ENCODE measurements at places on chromosomes 1 and 21. TPM values are rescaled to one million over a fixed set of nuclear protein-coding genes. Genes with fewer than 3 reads are reported as not detected.

Gene SPATA17
- total RNA-seq: under 0.01 TPM

DNA sequence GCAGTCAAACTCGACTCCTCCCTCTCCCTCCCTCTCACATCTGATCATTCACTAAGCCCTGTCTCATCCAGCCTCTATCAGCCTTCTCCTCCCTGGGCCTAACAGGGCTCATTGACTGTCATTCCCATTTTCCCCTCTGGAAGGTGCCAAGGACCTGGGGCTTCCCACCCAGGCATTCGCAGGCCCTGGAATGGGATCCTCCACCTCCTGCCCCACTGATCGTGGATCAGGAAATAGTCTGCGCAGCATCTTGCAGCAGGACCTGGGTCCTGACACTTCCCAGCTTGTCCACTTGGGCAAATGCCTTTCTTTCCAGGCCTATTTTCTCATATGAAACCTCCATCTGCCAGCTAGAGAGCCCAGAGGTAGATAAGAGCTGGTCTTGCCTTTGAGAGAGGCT lies 71.2 kb upstream of the ZC3H12A start:
- no peak for DNase-seq

DNA sequence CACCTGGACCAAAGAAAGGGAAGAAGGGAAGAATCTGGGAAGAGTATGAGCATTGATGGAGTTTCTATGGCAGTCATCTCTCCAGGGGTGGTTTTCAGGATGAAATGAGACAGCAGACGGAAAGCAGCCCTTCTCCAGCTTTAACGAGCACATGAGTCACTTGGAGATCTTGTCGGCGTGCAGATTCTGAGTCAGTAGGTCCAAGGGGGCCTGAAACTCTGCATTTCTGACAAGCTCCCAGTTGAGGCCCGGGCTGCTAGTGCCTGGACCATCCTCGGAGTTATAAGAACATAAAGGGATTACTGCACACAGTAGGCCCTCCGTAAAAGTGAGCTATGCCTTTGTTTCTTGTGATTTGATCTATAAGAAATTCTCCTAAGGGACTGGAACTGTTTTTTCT lies 17.6 kb downstream of the HSPG2 start:
- DNase-seq: no peak

- no peak for DNase-seq
These were observed 21.9 kb downstream of the RAB3B start for GRCh38 chr1:51968632-51969031.

Gene TMEM54
- total RNA-seq: under 0.01 TPM

- DNase-seq: no peak
These were observed 53.1 kb upstream of the RC3H1 start for GRCh38 chr1:174075245-174075692.

DNA sequence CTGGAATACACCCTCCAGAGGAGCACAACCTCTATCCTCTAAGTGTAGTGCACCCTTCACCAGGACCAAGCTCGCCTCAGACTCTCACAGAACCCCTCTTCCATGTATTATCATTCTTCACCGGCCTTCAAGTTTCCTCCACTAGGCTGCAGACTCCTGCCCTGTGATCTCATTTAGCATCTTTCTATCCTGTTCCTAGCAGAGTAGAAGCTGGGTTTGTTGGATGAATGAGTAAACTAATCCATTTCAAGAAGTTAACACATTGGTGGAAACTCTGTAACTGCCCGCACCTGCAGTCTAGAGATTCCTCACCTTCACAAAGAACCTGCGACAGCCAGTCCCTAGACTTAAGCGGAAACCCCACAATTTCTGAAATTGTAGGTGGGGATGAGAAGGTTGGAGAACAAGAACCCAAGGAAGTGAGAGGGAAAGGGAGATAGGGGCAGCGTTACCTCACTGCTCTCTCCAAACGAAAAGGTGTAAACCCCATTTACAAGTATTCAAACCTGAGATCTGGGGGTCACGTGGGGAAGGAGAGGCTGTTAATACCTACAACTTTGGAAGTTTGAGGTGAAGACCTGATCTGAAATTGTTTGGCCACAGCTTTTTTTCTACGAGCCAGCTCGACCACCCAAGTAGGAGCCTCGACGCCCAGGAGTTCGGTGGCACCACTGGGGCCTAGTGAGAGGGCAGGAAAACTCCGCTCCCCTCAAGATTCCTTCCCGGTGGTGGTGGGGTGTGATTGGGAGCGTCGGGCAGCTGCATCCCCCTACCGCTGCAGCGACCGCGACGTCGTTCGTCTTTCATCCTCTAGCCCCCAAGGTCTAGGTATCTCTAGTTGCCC lies 1.2 kb downstream of the PTPN14 start:
- no peak for DNase-seq

DNA sequence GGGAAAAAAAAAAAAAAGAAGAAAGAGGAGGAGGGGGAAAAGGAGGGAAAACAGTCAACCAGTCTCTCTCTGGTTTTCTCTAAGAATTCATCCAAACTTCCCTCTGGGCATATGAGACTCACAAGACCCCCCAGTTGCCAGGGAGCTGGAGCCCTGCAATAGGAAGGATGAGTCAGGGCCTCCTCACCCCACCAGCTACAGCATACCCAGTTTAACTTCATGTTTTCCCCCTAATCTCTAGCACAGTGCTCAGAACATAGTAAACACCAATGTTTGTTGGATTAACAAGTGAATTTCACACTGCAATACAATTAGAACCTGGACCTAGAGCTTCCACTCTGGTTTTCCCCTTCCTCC lies 7.8 kb downstream of the F11R start:
- peak; percentile 41 for DNase-seq

GRCh38 chr1:218953386-218953785 lies 220.3 kb upstream of the LYPLAL1 start:
- DNase-seq: no peak

Gene KRTAP19-8
- not detected for total RNA-seq

GRCh38 chr1:109338091-109338490 lies 31.3 kb upstream of the MYBPHL start:
- DNase-seq: no peak

- DNase-seq: no peak
These were observed 21.8 kb upstream of the ADGRB2 start for GRCh38 chr1:31785947-31786290.

GRCh38 chr1:70438529-70438928 lies 27.5 kb downstream of the CTH start:
- no peak for DNase-seq

Gene RSPH1
- total RNA-seq: 0.81 TPM

GRCh38 chr1:228664399-228664914 lies 70.8 kb upstream of the RHOU start:
- peak; percentile 85 for DNase-seq

DNA sequence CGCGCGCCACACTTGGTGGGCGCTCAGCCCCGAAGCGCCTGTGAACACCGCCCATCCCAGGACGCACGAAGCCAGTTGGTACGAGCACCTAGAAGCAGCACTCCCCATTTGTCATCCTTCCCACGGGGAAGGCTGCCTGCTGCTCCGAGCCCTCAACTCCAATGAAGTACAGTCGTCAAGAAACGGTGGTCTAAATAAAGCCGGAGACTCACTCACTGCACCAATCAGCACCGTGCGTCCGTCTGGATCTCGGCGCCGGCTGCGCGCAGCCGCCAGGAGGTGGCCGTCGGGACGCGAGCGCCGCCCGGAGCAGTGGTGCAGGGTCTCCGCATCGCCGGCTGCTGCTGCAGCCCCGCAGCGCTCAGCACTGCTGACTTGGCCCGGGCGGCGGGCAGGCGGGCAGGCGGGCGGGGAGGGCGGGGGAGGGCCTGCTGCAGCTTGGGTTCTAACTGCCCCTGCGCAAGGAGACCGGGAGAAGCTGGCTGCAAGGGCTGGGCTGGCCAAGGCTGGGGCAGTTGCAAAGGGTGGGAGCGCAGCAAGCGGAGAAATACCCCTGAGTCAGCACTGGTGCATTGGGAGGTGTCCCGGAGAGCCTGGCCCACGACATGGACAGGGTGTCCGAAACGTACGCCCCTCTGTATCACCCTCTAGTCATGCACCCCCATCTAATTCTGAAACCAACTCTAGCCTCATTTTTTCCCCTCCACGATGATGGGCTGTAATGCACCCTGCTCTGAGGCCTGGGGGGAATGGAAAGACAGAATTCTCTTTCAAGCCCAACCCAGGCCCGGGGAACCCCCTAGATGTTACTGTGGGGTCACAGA lies 35.8 kb upstream of the H6PD start:
- DNase-seq: peak; percentile 47

- no peak for DNase-seq
These were observed 25.6 kb upstream of the NFIA start for GRCh38 chr1:61056573-61057439.

Gene EFNA1
- total RNA-seq: 21.3 TPM

Gene YBEY
- 7.3 TPM for total RNA-seq

GRCh38 chr21:42037516-42037915 lies 27.4 kb upstream of the ZBTB21 start:
- DNase-seq: no peak

Gene SELL
- 339 TPM for total RNA-seq

DNA sequence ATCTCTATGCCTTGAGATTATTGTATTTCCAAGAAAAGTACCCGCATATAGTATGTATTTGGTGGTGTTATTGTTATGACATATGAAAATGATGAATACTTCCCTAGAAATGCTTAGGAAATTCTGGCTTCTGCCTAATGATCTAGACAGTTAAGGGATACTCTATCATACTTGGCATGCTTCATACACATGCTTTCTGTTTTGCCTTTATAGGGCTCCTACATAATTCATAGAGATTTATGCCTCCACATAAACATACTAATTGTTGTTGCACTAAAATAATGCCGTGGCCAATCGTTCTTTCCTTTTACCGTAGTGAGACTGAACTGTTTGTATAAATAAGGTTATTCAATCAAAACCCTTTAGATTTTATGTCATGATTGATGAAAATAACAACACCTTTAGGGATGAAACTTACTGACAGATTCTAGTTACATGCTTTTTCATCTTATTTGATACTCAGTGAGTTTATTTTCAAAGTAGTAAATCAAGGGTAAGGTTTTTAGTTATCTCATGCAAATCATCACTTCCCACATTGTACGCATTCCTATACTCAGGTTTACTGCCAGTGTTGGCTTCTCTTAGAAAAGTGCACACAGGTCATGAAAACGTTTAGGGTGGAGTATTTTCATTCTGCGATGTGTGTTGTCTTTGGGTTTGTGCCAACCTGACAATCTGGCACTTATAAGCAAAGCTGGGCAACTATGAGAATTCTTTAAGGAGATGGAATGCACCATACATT lies 40.5 kb upstream of the SCYL3 start:
- no peak for DNase-seq

Gene MFAP2
- total RNA-seq: 8.1 TPM

- DNase-seq: no peak
These were observed 6.2 kb upstream of the TARBP1 start for GRCh38 chr1:234484991-234485739.

Gene IGSF21
- total RNA-seq: under 0.01 TPM

DNA sequence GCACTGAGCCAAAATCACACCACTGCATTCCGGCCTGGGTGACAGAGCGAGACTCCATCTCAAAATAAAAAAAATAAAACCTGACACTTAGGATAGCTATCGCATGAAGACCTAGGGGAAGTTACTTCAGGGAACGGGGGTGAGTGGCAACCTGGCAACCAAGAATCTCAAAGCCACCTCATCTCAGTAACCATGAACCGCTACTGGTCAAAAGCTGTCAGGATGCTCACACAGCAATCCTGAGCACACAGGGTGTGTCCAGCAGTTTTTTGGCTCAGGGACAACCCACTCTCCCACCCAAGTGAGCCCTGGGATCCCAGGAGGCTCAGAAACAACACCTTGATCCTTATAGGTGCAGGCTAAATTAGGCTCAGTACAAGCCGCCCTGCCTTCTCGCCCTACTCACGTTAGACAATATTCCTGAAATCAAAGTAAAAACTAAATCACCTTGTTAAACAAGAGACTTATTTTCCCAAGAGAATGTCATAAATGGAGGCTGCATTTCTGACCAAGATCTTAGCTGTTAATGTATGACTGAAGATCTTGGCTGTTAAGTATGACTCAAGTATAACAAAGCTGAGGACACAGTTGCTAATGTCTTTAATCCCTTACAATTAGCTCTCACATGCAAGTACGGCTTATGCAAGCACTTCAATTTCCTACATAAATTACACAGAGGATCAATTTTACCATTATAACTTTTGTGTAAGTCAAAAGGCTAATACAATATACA lies 48.3 kb upstream of the NADK start:
- DNase-seq: no peak

DNA sequence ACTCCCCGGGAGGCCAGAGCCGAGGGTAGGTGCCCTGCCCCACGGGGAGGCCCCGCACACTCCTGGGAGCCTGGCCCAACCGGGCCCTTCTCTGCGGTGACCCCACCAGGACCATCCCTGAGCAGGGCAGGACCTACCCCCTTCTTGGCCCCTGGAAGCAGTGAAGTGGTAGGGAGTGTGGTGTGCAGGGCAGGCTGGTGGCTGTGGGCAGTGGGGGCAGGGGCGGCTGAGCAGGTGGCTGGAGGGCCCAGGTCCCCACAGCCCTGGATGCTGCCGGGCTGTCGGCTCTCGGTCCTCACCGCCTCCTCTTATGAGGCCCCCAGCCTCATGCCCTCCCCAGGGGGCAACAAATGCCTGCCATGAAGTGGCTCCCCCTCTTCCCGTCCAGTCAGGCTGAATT lies 19.5 kb downstream of the PLCH2 start:
- no peak for DNase-seq

Gene LAD1
- total RNA-seq: not detected

- DNase-seq: no peak
These were observed 522 bp downstream of the LRP8 start for GRCh38 chr1:53327182-53327913.

DNA sequence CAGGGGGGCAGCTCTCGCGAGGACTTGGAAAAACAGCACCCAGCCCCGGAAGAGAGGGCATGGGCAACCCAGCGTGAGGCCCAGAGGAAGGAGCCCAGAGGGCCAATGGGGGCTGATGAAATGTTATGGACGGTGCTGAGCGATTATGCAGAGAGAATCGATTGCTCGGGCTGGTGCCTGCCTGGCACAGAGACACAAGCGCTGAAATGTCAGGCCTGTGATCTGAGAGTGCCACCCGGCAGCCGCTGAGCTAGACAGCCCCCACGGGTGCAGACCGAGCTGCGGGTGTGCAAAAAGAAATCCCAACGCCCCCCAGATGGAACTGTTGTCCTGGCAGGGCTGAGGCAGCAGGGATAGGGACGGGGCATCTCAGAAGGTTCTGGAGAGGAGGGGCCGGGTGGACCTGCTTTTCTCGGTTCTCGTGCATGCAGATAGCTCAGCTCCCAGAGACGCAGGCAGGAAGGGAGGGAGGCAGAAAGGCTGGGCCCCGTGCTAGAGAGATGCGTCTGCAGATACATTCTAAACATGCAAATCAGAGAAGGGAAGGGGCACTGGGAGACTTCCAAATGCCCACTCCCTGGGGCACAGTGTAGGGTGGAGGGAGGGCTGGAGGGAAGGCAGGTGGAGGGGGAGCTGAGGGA lies 41.5 kb downstream of the TAS1R2 start:
- no peak for DNase-seq

Gene VASH2
- total RNA-seq: 0.81 TPM

- DNase-seq: peak; percentile 91
These were observed at the start of gene ITPKB for GRCh38 chr1:226738995-226739695. Gene ITPKB (minus strand): TSS chr1:226739282. CDS start chr1:226737458, 1,824 bp downstream.

Gene LMX1A
- total RNA-seq: not detected

GRCh38 chr1:44842486-44842861 lies 579 bp downstream of the PTCH2 start:
- DNase-seq: no peak

Gene NTMT2
- not detected for total RNA-seq
